ENCODE measurements at places on chromosomes 5 and 9.

- no peak for DNase-seq
Measured at GRCh38 chr5:1036504-1037122, 28.0 kb downstream of the NKD2 start.

GRCh38 chr9:16139774-16140173 lies 586.9 kb downstream of the CCDC171 start:
- no peak for DNase-seq

DNA sequence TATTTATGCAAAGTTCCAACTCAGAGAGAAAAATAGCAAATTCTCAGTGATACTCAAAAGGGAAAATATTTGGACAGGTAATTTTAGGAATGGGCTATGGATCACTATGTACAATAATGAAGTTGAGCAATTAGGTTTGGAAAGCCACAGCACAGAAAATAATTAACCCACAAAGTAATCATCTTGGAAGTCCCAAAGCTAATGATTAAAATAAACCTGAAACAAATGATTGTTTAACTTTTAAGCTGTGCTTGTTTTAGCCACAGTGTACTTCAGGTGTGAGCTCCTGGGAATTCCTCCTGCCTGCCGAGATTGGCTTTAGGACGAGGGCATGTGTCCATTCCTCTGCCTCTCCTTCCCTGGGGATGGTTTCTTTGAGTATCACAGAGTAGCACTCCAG lies 403.9 kb downstream of the ZSWIM6 start:
- no peak for DNase-seq

GRCh38 chr5:72658161-72658560 lies 151.0 kb upstream of the ZNF366 start:
- no peak for DNase-seq

GRCh38 chr5:169027501-169028061 lies 273.4 kb downstream of the SLIT3 start:
- no peak for DNase-seq

DNA sequence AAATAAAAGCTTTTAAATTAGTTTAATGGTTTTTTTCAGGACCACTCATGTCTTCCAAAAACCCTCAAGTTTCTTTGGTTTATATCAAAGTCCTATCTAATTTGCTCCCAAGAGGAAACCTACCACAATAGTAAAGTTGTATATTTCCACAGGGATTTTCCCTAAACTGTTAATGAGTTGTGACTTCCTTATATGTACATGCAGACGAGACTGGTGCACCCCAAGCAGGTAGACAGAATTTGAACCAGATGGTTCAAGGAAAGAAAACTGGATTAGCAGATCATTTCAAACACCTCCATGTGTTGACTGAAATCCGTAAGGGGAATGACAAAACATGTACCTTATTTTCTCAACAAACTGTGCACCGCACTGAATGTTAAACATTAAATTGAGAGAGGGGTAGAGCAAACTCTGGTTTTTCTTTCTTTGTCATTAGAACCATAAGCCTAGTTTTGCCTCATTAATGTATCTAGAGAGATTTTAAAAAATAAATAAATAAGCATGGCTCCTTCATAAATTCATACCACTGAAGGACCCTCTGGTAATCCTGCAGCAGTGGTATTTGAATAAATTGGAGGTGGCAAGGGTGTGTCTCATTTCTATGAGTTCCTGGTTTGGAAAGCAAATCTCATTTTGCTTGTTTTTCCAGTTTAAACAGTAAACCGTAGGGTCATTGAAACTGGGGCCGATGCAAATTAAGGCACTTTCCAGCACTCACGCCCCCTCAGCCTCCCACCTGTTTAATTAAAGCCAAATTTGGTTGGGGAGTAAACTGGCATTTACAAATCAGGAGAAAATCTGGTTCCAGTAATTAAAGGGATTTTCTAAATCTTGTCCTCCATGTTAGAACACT lies 51.1 kb downstream of the ENC1 start:
- DNase-seq, result no peak

DNA sequence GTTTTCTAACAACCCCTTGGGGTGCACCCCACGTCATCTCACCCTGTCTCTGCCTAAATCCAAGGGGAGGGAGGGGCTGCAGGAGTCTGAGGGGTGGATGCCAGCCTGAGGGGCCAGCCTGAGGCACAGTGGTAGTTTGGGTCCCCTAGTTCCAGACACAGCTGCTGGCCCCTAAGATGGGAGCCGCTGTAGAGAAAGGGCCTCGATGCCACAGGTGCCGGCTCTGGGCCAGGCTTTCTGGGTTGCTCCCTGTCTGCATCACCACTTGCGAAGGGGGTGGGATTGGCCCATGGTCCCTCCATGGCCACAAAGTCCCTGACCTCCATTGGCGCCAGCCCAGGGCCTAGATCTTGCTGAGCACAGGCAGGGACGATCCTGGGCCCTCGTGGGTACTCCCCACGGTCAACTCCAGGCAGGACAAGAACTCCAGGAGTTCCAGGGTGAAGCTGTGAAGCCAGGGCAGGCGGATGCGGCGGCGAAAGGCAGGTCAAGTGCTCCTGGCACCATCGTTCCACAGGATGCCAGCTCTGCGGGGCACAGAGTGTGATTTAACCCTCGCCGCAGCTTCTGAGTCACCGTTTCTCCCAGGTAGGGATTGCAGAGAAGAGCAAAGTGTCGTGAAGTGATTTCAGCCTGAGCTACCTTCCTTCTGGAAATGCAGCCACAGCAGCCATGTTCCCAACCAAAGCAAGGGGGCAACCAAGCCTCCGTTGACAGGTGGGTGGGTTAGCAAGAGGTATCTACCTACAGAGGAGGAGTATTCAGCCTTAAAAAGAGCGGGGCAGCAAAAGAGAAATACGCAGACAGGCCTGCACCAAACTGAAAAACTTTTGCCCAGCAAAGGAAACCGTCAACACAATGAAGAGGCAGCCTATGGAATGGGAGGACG lies 41.6 kb upstream of the EXOC3 start:
- no peak for DNase-seq

DNA sequence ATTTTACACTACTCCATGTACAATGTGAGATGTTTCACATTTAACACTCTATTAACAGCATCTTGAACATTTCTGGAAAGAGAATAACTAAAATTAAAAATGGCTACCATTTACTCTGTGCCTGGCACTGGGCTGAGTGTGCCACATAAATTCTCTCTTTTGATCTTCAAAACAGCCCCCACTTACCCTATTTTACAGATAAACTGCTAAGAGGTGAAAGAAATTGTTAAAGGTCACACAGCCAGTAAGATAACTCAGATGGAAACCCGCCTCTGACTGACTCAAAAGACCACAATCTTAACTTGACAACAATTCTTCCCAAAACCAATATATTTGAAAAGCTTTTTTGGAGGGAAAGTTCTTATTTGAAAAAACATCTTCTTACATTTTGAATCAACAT lies 97.3 kb downstream of the MAPKAP1 start:
- no peak for DNase-seq

- no peak for DNase-seq
Measured at GRCh38 chr5:61768692-61769281, 436.7 kb downstream of the ZSWIM6 start.

GRCh38 chr5:35810601-35811000 lies 46.1 kb upstream of the IL7R start:
- DNase-seq, result no peak

GRCh38 chr9:115232181-115232774 lies 114.3 kb upstream of the TNC start:
- DNase-seq, result no peak

- DNase-seq, result no peak
Measured at GRCh38 chr5:156331845-156332244, 4.9 kb downstream of the SGCD start.

- no peak for DNase-seq
Measured at GRCh38 chr5:135600971-135601381, 22.2 kb upstream of the CXCL14 start.

- no peak for DNase-seq
Measured at GRCh38 chr5:14347522-14347921, 204.4 kb downstream of the TRIO start.

GRCh38 chr9:110129425-110129824 lies 78.5 kb downstream of the C9orf152 start:
- no peak for DNase-seq

Measured in activated CD4-positive, alpha-beta memory T cell treated with anti-CD3 and anti-CD28 coated beads for 36 hours (primary cell).